ENCODE measurements at places on chromosomes 12 and 14. TPM values are rescaled to one million over a fixed set of nuclear protein-coding genes. Genes with fewer than 3 reads are reported as not detected.

GPR132 gene
- 0.09 TPM for total RNA-seq

ASB2 gene
- not detected for total RNA-seq

KCNJ8 gene
- 0.17 TPM for total RNA-seq

KRT82 gene
- total RNA-seq: not detected

All from dermis blood vessel endothelial cell (primary cell).